Neural progenitor cell (in vitro differentiated cells): ENCODE measurements at places on chromosomes 3 and 15.

DNA sequence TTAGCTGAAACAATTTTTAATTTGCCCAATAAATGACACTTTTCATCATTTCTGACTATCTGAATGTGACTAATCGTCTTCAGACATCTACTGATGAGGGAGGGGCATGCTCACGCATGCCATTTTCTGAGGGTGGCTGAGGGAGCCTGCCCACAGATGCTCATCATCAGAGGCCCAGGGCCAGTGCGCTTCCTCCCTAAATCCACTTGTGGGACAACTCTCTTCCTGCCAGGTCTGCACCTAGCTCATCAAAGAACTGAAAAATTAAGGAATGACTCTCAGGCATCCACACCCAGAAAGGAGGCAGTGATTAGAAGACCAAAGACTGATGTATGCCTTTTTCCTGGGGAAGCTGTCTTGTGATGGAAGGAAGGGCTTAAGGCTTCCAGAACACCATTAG is 22.8 kb downstream of the RTP3 start:
- DNase-seq: no peak

DNA sequence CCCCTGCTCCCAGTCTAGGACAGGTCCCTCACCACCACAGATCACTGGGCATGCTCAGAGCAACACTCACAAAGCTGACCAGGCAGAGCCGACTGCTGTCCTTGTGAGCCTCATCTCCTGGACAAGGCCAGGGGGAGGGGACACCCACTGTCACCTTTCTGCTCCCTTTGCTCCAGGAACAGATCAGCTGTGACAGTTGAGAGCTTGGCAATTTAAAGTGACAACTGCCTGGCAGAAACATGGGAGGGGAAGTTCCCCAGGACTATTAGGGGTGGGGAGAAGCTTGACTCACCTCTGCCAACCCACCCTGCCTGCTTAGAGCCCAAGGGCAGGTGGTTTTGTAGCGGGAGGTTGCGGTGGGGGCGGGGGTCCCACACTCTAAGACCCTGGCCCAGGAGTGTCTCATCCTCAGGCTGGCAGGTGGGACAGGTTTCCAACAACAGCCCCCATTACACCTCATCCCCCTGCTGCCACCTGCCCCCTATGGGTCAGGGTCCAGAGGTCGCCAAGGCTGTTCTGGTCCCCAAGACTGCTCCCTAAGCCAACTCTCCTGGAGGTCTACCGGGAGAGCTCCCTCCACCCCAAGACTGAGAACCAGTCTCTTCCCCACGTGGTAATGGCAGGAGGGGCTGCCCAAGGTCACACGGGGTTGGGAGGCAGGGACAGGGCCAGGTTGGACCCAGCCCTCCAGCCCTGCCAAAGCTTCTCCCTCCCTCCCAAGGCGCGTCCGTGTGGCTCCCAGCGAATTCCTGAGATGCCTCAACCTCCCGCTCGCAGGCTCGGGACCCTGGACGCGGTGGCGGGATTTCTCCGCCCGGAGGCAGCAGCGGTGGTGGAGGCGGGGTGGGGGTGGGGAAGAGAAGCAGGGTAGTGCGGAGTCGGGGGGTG is 80.4 kb downstream of the IQSEC1 start:
- peak; percentile 91 for DNase-seq

DNA sequence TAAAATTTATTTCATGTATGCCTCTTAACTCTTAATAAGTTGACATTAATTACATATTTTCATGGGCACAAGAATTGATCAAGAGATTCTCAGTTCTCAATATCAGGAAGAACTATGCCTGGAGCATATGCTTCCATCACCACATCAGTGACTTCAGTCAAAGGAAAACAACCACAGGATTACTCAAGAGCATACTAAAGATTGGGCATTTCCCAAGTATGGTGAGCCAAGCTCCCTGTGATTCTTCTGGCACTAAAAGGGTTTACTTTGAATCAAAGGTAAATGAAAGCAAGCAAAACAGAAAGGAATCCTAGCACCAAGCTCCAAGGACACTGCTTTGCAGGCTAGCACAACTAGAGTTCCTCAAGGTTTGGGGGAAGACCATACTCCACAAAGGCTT is 44.6 kb downstream of the FMN1 start:
- DNase-seq: no peak

GRCh38 chr15:70742928-70743327 is 20.4 kb downstream of the UACA start:
- DNase-seq: no peak

DNA sequence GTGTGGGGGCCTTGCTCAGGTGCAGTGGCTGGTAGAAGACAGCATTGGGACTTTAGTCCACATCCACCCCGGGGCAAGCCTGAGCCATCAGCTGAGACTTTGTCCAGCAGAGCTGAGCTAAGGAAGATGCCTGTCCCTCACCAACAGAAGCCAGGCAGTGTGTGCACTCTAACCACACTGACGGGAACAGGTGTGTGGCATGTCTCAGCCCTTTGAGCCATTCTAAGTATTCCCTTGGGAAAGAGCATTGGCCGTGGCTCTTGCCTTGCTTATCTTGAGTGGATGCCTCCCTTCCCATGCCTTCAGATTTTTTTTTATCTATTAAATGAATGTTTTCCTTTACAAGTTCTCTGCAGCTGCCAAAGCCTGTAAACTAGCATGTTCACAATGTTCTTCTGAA is 3.5 kb downstream of the GABRA5 start:
- DNase-seq: no peak

DNA sequence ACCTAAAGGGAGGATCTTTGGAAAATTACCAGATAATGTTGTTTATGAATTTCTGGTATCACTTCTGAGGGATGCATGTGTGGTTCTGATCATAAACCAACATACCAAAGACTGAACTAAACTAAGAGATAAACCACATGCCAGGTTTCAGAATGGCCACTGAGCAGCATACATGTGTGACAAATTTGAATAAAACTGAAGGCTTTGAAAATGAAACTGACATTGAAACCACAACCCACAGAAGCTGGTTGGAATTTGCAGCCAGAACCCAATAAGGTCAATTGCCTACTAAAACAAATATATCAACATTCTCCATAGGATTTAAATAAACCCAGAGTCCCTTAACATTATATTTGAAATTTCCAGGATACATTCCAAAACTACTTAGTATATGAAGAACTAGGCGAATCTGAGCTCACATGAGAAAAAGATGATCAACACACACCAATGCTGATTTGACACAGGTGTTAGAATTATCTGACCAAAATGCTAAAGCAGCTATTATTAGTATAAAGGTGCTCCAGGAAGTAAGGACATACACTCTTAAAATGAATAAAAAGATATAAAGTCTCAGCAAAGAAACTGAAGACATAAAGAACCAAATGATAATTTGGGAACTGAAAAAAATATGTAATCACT is 125.0 kb downstream of the ZNF280D start:
- DNase-seq: no peak

DNA sequence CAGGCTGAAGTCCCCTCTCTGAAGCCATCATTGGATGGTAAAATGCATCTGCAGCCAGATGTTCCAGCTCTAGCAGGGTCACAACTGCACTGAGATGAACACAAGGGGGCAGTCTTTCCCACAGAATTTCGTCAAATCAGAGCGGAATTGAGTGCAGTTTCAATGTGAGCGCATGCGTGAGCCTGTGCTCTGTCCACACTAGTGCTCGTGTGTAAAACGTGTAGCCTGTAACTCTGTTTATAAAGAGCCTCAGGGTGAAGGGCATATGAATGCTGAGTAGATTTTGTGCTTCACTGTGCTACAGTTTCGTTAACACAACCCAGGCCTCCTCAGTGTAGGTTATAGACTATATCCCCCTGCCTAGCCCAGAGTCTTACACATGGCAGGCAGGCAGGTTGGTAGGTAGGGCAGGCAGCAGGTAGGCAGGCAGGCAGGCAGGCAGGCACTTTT is 92.7 kb upstream of the GOLGA6L4 start:
- DNase-seq: peak; percentile 87

DNA sequence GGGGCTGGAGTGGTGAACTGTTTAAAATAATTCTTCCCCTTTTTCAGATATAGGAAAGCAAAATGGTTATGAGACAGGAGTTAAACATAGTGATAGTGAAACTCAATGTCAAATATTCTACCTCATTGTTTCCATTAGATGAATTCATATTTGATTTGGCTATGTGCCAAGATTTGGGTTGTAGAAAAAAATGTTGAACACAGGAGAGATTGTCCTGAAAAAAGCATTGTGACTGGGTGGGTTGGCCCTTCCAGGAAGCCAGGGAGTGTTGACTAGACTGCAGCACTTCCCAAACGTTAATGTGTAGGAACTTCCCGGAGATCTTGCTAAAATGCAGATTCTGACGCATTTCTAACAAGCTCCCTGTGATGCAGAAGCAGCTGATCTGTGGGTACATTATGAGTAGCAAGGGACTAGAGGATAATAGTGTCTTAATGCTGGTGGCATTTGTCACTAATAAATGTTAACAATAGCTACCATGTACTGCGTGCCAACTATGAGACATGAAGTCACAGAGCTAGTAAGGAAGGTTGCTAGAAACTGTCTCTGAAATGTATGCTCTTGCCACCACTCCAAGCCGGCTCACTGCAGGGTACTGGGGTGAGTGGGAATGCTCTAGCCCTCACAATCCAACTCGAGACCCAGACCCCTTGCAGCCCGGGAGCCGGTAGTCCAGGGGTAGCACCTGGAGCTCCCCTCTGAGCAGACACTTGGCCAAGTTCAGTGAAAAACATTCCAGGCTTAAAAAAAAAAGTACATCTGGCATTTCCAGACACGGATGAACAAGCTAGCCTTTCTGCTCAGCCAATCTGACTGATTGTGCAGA is 120.6 kb downstream of the CD47 start:
- DNase-seq: no peak

- DNase-seq: peak; percentile 81
Measured at GRCh38 chr15:34366271-34367065, 528 bp downstream of the LPCAT4 start.

- DNase-seq: no peak
Measured at GRCh38 chr3:55264919-55265318, 222.2 kb downstream of the WNT5A start.

DNA sequence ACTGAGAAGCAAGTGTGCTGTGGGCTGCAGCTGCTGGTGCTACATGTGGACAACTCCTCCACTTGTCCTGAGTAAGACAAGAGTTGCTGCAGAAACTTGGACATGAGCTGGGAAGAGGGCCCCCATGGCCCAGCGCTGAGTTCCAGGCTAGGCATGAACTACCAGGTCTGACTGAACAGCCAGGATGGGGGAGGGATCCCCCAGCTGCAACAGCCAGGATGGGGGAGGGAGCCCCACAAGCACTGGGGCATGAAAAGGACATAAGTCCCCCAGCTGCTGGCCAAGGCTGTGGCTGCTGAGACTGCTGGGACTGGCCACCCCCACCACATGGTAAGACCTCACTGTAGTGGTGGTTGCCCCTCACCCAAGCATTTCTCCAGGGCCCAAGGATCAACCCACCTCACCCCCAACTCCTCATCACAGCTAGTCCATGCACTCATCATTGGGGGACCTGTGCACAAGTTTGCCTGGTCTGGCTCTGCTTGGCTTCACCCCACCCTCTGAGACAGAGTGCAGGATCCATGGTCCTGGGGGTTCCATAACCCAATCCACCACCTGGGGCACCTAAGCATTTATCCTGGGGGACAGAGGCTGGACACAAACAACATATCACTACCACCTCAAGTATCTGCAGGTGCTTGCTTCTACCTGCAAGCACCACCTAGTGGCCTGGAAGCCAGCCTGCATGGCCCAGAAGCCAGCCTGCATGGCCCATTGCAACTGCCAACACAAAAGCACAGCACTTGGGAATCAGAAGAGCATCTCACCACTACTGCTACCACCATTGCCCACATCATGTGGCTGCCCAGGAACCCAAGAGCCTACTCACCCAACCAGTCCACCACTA is 84.5 kb upstream of the STT3B start:
- peak; percentile 48 for DNase-seq

DNA sequence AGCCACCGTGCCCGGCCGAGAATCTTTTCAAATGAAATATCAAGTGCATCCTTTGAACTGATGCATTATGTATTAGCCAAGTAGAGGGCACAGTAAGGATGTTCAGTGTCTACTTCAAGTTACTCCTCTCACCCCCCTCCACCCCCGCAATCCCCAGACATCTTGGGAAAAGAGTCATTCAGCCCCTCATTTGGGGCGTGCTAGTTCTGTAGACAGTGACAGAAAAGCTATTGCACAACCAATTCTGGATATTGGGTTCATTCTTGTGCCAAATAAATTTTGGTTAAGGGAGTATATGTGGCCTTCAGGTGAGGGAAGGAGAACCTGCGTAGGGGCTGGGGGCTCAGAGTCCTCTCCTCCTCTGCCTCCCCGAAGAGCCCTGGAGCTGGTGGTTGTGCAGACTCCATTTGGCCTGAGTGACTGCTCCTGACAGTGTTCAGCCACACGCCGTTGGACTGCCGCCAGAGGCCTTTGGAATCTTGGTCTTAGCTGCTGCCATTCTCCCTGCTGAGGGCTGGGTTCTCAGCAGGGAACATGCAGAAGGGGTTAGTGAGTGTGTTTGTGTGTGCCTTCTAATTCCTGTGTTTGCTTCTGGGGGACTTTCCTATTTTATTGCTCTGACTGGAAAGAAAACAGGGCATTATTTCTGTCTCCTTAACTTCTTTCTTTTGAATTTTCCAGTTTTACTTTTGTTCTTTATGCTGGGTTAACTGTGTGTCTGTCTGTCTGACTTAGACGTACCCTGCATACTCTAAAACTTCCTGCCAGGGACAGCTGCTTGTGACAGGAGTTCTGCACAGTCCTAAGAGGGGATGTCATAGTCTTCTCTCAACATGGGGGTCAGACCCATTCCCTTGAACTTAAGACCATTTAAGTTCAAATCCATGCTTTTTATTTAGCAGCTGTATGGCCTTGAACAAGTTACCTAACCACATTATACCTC is 21.0 kb downstream of the RARB start:
- DNase-seq: peak; percentile 69

GRCh38 chr15:89144491-89144890 is 56.2 kb downstream of the ABHD2 start:
- no peak for DNase-seq

DNA sequence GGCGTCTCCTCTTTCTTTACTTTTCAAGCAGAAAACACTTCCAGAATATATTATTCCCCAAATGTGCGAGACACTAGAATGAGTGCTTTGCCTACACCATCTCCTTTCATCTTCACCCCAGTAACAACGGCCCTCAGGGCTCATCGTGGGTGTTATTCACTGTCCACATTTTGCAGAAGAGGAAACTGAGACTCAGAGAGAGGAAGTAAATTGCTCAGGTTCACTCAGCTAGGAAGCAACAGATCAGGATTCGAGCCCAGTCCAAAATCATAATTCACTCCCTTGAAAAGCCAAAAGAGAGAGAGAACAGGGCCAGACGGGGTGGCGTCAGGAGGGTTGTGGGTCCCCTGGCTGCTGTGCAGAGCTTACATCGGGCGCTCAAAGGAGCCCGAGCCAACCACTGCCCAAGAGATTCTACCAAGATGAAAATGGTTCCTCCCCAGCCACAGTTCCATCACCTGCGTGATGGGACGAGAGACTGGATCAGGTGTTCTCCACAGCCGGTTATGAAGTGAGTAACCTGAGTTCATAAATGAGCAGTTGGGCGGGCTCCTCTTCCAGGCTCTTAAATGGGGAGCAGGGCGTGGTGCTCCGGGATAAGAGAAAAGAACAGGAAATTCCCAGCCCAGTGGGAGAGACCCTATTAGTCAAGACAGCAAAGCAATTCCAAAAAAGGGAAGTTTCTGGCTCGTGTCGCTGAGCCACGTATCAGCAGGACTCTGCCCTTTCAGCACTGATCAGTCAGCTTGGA is 48.6 kb upstream of the FLNB start:
- DNase-seq: no peak

GRCh38 chr15:78944669-78945407 is at the start of gene CTSH:
TSS of gene CTSH (minus strand) at chr15:78945046. CDS start at chr15:78944981, 65 bp downstream.
- DNase-seq: peak; percentile 91
